ENCODE measurements at places on chromosomes 16 and 17.

GRCh38 chr17:82188001-82188961 lies 24.4 kb downstream of the CCDC57 start:
- DNase-seq = no peak

DNA sequence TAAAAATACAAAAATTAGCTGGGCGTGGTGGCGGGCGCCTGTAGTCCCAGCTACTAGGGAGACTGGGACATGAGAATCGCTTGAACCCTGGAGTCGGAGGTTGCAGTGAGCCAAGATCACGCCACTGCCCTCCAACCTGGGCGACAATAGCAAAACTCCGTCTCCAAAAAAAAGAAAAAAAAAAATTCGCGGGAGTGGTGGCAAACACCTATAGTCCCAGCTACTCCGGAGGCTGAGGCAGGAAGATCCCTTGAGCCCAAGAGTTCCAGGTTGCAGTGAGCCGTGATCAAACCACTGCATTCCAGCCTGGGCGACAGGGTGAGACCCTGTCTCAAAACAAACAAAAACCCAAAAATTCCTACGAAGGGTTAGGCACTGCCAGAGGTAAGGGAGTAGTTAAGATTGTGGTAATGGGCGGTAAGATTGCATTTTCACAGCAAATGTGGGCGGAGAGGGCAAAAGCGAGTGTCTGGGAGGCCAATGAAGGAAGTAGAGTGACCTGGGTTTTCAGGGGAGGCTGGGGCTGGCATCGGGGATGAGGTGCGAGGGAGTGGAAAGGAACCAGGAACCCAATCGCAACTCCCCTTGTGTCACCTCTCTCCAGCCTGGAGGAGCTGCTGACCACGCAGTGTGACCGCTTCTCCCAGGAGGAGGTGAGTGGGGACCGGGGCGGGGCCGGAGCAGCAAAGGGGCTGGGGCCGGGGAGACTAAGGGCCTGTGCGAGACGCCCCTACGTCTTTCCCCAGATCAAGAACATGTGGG lies 2.6 kb downstream of the MYL11 start:
- DNase-seq = no peak

- DNase-seq = no peak
Observed at GRCh38 chr16:55392701-55393100, 68.7 kb downstream of the IRX6 start.

DNA sequence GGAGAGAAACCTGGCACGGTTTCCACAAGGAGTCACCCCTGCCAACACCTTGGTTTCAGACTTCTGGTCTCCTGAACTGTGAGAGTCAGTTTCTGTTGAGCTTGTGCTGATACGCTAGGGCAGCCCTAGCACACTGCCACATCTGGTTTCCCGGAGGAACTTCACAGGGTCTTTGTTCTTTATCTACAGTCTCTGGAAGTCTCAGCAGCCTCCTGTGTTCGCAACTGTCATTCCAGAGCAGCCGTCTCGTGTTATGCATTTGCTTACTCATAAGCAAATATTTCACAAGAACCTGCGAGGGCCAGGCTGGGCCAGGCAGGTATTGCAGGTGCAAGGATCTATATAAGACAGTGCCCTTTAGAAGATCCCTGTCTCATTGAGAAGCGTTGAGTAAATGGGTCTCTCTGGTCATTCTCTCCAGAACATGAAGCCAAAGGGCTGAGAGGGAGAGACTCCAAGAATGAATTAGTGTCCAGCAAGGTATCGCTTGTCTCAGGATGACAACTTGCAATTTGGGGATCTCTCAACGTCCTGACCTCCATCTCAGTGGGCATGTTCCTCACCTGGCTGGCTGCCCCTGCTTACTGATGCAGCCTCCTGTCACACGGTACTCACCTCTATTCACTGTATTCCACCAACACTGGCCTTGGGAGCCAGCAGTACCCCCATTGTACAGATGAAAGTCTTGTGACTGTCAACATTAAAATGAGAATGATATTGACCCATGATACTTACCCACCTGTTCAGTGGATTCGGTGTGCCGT lies 141.2 kb downstream of the WWOX start:
- DNase-seq = no peak

DNA sequence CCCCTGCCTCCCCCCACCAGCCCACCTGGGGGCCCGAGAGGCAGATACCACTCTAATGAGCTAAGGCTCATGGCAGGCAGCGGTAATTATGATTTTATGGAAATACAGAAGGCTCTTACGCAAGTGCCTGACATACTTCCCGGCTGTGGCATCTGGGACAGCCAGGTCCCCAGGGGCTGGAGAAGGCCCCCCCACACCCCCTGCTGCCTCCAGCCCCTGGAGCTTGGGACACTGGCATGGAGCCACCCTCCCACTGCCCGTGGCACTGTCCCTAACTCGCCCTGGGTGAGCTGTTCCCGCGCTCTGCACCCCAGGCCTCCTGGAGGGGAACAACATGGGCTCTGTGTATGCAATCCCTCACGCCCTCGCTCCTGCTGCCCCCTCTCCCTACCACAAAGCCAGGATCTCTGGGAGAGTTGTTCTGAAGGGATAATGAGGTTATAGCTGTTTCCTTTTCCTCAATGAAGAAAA lies 5.4 kb upstream of the STAC2 start:
- no peak for DNase-seq

- DNase-seq = no peak
Observed at GRCh38 chr16:1437606-1438005, 6.7 kb downstream of the PERCC1 start.

GRCh38 chr16:54484700-54485099 lies 198.1 kb upstream of the IRX3 start:
- no peak for DNase-seq

DNA sequence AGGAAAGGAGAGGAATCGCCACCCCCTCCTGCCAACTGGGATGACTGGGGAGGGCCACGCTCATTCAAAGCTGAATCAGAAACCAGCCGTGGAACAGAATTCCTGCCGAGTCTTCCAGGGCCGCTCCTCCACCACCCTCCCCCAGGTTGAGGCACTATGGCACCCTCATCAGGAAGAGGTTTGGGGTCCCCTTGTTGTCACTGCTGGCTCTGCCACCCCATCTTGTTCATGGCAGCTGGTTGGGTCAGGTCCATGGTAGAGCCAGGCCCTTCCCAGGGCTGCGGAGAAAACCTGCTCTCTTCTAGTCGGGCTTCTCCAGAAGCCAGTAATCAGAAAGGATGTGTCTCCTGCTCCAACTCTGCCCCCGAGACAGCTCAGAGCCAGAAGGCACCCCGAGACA lies 41.8 kb downstream of the KCNJ12 start:
- DNase-seq = no peak

DNA sequence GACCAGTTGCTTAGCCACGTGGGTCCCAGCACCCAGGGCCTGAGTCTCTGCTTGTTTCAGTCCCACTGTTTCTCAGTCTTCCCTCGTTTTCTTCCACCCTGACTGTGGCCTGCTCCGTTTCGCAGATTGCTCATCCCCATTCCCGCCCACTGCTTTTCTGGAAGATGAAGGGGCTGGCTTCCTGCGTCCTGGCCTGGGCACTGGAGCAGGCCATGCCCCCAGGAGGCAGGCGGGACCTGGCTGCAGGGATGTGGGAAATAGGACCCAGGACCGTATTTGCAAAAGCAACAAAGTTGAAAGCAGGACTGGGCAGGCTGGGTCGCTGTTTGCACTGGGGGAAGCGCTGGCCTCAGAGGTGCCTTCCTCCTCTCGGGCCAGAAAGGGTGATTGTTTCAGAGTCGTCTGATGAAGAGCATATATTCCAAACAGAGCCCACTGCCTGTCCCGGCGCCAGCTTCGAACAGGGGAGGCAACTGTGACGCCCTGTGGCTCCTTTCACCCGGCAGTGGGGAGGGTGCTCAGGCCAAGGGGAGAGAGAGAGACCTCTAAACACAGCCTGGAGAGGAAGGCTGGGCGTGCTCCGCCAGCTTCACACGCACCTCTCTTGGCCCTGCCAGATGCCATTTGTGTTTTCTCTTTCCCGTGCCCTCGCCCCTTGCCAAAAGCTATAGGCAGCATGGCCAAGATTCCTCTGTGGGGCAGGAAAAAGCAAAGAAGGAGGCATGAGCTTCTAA lies 108.6 kb downstream of the CMIP start:
- DNase-seq = no peak

- DNase-seq = no peak
Observed at GRCh38 chr16:27600381-27600780, 50.4 kb downstream of the KATNIP start.

DNA sequence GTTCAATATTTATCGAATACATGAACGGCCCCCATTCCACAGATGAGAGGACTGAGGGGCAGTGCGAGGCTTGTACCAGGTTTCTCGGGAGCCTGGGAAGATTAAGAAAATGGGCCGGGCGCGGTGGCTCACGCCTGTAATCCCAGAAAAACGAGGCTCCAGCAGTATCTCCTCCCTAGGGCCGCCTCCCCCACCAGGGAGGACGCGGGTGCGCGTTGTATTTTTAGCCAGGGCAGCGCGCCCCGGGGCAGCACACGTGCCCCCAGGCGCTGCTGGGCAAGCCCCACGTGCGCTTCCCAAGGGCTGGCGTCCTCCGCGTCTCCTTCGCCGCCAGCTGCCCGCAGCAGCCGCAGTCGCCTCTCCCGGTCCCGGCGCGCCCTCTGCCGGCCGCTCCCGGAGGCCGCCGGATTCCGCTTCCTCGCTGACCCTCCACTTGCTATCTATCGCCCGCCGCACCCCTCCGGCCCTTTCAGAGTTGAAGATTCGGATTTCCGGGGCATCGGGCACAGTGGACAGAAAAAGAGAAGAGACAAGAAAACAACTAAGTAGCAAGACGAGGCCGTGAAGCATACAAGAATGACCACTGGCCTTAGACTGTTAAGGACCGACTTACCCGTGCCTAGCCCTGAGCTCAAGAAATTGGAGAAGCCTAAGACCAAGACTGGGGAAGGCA lies 1.9 kb upstream of the YBX2 start:
- no peak for DNase-seq

DNA sequence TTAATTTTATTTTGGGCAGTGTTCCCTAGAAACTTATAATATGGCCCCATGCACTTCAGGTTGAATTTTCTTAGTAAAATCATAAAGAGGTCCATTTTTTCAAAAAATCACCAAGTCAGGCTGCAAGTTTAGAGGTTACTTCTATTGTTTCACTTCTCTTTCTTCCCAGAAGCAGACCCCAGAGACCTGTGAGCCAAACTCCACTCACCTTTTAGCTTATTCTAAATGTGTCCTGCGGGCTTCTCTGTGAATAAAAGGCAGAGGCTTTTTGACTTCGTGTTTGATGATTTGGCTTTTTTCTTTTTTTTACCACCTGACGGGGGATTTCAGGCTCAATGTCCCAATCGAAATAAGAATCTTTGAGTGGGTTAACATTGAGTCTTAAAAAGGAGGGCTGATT lies 7.4 kb downstream of the PRKCB start:
- no peak for DNase-seq

DNA sequence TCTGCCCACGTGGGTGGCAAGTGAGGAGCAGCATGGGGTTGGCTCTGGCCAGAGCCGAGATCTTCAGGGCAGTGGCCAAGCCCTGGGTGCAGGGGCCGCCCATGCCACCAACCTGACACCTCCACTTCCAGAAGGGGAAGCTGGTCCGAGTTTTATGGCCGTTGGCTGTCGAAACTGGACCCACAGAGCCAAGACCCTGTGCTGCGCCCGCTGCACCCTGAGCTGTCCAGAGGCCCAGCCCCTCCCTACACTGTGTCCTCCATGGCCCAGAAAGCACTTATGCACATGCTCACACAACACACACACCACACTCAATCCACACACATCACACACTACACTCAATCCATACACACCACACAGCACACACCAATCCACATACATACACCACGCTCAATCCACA lies 33.9 kb upstream of the RPTOR start:
- no peak for DNase-seq

- DNase-seq = no peak
Observed at GRCh38 chr16:1481906-1482835, 6.6 kb downstream of the PTX4 start.

DNA sequence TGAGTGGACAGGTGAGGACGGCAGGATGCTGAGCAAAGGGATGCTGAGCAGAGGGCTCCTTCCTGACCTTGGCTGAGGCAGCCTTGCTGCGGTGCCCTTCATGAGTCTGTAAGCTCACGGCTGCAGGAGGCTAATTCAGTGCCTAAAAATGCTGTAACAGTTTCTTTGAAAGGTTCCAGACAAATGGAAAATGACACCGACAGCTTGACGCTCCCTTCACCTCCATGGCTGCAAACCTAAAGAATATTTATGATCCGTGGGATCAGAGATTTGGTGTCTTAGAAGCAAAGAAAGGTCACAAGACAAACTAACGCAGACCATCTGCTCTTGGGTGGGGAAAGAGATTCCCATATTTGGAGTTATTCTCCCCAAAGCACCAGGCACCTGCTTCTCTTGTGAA lies 28.0 kb downstream of the TOM1L2 start:
- DNase-seq = no peak

DNA sequence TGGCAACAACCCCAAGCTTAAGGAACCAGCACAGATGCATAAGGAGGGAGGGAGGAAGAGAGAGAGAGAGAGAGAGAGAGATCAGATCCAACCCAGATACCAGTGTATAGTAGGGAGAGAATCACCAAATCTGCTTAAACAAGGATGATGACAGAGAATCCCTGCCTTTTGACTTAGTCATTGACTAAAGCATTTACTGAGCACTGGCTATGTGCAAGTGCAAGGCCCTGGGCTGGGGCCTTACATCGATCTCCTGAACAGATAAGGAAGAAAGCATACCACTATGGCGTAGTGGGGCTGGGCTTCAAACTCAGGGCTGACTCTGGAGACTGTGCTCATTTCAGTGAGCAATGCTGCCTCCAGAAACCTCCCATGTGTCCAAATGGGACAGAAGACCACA lies 15.8 kb downstream of the TSNAXIP1 start:
- DNase-seq = no peak

DNA sequence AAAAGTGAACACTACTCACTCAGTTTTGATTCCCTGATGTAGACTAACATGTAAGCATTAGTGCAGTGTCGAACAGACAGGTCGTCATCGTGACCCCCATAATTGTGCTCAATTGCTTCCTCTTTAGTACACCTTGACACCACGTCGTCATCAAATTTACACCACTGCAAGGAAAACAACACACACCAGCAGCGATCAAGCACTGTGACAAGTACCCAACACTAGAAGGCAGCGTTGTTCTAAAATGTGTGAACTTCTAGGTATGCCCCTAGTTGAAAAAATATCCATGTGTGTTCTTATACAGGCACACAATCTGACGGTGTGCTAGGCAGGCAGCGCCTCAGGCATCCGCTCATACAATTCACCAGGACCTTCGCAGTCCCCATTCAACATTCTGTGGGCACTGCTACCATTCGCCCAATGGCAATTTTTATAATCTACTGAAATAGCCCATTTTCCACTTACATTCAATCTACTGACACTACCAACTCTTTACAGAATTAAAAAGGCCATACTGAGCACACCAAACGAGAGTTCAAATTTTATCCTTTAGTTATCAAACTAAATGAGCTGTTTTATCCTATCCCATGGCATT lies 23.1 kb downstream of the LITAFD start:
- DNase-seq = no peak

GRCh38 chr16:2115591-2115973 lies 20.1 kb downstream of the PKD1 start:
- DNase-seq = no peak

- DNase-seq = peak; percentile 58
Observed at GRCh38 chr17:4229627-4230541, 33.9 kb downstream of the ANKFY1 start.

GRCh38 chr17:72850410-72851118 lies 241.9 kb downstream of the SLC39A11 start:
- DNase-seq = no peak

- DNase-seq = no peak
Observed at GRCh38 chr16:88003316-88003715, 52.1 kb downstream of the BANP start.
